ENCODE measurements at places on chromosomes 7 and 10. TPM values are rescaled to one million over a fixed set of nuclear protein-coding genes. Genes with fewer than 3 reads are reported as not detected.

DNA sequence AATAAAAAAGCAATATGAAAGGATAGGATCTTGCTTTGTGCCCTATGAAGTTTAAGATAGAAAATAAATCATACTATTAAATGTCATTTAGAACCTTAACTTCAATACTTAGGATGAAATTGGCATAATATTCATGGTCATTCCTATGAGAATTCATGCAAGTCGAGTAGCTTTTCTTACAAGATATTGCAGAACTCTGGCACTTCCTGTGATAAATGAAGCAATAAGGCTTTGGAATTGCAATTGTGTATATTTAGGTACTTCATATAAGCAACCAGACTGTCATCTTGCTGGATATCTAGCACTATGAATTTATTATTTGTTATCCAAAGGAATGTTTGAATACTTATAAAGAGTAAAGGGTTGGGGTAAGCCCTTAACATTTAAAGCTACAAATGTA is 116.5 kb downstream of the ZNF438 start:
- DNase-seq, result no peak

- no peak for DNase-seq
These were observed 20.0 kb upstream of the JAZF1 start for GRCh38 chr7:28200598-28200997.

DNA sequence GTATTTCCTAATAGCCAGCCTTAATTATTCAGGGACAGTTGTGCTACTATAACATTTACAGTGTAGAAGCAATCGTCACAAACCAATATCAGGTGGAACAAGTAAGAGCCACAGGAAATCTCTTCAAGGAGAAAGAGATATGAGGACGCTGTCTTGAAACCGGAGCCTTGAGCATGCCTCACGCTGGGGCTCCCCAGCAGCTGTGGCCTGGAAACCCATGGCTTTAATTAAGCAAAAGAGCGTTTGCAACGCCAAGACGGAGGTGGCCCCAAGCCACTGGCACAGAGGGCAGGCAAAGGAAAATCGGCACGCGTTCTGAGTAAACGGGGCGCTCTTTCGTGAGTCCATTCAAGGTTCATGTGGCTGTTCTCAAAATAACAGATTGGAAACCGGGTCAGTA is 84.4 kb downstream of the C10orf90 start:
- DNase-seq, result no peak

DNA sequence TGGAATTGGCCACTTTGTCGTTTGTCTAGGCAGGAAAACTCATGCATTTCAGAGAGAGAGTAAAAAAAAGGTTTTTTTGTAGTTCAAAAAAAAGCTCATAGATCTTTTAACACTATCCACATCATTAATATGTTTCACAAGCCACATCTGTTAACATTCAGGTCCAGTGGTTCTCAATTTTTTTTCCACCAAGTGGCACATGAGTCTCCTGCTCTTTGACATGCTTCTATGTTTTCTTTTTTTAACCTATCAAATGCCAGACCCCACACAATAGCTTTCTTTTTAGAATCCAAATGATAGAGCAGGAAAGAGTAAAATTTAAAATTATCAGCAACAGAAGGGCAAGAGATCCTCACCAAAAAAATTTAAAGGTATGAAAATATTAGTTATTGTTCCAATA is 20.3 kb downstream of the NOD1 start:
- DNase-seq, result no peak

DNA sequence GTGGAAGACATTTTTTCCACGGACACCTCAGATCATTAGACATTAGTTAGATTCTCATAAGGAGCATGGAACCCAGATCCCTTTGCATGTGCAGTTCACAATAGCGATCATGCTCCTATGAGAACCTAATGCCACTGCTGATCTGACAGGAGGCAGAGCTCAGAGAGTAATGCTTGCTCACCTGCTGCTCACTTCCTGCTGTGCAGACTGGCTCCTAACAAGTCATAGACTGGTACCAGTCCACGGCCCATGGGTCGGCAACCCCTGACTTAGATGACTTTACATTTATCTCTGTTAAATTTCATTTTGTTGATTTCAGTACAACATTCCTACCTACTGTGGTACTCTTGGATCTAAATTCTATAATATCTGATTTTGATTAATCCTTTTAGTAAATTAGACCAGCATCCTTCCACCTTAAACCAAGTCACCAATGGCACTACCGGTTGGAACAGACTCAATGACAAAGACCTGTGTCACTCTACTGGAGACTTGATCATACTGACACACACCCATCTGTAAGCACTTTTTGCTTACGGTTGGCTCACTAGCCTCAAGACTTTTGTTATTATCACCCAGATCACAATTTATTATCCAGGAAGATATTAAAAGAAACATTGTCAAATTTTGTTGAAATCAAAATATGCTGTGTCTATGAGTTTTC is 8.0 kb upstream of the CCDC71L start:
- DNase-seq, result no peak

GRCh38 chr7:2968176-2968575 is 75.5 kb downstream of the CARD11 start:
- no peak for DNase-seq

DNA sequence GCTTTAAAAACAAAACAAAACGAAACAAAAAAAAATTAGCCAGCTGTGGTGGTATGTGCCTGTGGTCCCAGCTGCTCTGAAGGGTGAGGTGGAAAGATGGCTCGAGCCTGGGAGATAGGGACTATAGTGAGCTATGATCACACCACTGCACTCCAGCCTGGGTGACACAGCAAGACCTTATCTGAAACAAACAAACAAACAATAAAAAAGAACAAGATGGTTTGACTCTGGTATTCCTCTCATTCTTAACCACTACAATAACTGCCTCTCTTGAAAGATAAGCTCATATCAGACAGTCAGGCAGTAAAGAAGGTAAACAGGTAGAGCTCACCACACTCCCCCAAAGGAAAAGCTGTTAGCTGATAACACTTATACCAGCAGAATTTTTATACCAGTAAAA is 14.1 kb upstream of the DUSP5 start:
- DNase-seq, result no peak

- no peak for DNase-seq
These were observed 23.8 kb upstream of the UBE2D1 start for GRCh38 chr10:58311026-58311425.

DNA sequence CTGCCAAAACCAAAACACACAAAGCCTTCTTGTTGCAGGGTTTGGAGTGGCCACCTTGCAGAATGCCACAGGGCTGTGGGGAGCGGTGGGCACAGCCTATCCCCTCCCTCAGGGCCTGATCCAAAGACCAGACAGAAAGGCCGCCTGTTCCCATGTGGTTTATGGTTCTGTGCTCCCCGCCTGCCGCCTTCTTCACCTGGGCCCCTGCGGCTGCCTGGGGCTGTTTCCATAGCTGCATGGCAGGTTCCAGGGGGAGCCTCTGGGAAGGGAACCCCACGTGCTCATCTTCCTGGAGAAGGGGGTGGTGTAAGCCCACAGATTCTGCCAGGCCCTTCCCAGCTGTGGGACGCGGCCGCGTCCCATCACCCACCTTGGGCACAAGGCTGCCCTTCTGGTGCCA is 70.7 kb upstream of the EZH2 start:
- DNase-seq, result no peak

- DNase-seq, result no peak
These were observed 14.0 kb upstream of the ZFAND2A start for GRCh38 chr7:1174002-1174401.

- no peak for DNase-seq
These were observed 8.6 kb downstream of the PGAM1 start for GRCh38 chr10:97434557-97434956.

- no peak for DNase-seq
These were observed 280.8 kb downstream of the ADK start for GRCh38 chr10:74431816-74432215.

DNA sequence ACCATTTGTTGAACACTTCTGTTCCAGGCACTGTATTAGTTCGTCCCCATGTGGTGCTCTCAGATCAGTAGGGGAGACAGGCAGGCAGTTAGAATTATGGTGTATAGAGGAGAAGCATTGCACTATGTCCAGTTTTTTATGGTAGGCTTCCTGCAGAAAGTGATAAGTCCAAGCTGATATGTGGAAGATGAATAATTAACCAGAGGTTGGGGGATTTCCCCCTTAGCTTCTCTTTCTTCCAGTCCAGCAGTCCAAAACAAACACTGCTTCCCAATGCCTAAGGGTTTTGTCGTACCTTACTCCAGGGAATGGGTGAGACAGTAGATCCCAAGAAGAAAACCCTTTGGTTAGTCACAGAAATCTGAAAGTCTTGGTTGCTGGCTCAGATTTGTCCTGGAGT is 19.2 kb downstream of the HIF1AN start:
- no peak for DNase-seq

DNA sequence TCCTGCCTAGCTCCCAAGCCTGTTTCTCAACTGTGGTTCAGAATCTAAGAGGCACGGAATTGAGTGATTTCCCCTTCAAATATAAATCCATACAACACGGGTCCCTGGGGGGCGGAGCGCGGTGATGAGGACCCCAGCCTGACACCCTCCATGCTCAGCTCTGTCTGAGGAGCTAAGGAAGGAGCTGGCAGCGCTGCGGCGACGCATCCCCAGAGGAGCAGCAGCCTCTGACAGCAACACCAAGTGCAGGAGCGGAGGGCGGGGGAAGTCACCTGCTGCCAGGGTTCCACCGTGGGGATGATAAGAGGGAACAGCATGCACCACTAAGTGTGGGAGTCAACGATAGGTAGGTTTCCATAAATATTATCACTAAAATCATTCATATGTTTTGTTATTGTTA is 72.6 kb upstream of the VWC2 start:
- DNase-seq, result no peak

DNA sequence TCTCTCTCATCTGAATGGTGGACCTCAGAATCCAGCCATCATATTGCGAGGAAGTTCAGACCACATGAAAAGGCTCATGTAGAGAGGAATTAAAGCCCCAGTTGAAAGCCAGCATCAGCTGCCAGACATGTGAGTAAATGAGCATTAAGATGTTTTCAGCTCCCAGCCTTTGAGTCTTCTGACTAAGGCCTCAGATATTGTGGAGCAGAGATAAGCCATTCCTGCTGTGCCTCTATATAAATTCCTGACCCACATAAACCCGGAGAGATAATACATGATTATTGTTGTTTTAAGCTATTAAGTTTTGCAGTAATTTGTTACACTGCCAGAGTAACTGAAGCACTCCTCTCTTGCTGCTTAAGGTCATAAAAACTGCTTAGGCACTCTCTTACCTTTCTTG is 14.6 kb downstream of the FAM149B1 start:
- DNase-seq, result no peak

GRCh38 chr10:22583683-22584082 is 130.7 kb downstream of the PIP4K2A start:
- DNase-seq, result no peak

DNA sequence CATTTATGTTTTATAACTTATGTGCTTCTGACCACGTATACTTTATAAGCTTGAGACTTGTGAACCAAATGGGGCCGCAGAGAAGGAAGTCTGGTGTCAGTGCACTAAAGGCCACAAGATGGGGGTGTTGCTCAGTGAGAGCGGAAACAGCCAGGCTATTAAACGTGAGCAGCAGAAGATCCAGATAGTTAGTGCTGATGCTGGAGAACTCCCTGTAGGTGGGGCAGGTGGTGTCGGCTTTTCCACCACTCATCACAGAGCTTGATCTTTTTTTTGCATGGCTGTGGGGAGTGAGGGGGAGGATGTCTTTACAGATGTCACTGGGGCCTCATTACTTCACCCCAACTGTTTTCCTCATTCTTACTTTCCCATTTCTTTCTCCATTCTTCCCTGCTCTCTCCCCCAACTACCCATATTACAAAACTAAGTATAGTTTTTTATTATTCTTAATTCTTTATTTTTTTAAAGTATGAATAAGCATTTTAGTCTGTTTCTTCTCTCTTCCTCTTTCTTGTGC is 34.7 kb downstream of the ACADSB start:
- peak; percentile 59 for DNase-seq

GRCh38 chr7:150742286-150742968 is 5.2 kb downstream of the GIMAP5 start:
- no peak for DNase-seq

GRCh38 chr7:115410972-115411686 is 489.2 kb downstream of the MDFIC start:
- no peak for DNase-seq

- DNase-seq, result no peak
These were observed 673.2 kb downstream of the XPNPEP1 start for GRCh38 chr10:109250152-109250551.

DNA sequence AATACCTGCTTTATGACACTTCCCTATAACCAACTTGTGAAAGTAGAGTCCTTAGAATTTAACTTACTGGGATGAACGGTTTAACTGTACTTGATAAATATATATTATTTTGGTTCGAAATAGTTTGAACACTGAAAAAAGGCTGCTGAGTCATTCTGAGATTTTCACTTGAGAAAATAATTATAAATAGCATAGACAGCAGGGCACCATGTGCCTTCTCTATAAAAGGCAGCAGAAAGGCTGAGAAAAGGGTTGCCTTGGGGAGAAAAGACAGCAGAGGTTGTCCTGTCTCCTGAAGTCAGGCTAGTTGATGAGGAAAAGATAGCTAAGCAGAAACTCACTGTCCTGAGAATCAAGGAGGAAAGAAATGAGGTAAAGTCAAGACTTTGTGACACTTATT is 92.4 kb downstream of the CTTNBP2 start:
- no peak for DNase-seq

Gene UCN3
- 5.9 TPM for total RNA-seq

Gene INMT
- 7.5 TPM for total RNA-seq

Gene CHAT
- total RNA-seq, result 1.6 TPM

Gene EGFR
- 96.3 TPM for total RNA-seq

Gene PTPRZ1
- 0.67 TPM for total RNA-seq

Gene TECTB
- not detected for total RNA-seq

Gene ZEB1
- 200 TPM for total RNA-seq
